ENCODE measurements at places on chromosomes 7 and 10.

DNA sequence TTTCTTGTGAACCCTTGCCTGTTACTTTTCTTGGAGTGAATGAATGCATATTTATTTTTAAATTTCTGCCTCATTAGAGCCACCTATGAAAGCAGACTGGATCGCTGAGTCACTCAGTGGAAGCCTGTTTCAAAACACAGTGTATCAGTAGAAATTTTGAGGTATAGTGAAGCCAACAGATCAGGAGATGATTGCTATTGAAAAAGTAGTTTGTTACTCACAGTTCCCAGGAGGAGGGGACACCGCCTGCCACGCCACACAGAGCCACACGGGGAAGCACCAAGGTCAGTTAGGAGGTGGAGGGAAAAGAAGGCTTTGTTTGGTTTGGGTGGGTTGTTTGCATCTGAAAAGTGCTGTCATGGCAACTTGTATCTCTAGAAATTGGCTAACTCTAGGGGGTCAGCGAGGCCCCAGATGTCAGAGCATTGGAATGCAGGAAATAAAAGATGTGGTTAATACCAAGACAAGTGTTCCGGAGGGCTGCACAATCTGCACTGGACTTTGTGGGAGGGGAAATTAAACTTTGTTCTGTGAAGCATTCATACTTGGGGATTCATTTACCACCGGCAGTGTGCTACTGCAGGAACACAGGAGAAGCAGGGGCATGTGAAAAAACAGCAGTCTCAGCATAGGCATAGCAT lies 106.4 kb upstream of the SDK1 start:
- DNase-seq = peak; percentile 89

DNA sequence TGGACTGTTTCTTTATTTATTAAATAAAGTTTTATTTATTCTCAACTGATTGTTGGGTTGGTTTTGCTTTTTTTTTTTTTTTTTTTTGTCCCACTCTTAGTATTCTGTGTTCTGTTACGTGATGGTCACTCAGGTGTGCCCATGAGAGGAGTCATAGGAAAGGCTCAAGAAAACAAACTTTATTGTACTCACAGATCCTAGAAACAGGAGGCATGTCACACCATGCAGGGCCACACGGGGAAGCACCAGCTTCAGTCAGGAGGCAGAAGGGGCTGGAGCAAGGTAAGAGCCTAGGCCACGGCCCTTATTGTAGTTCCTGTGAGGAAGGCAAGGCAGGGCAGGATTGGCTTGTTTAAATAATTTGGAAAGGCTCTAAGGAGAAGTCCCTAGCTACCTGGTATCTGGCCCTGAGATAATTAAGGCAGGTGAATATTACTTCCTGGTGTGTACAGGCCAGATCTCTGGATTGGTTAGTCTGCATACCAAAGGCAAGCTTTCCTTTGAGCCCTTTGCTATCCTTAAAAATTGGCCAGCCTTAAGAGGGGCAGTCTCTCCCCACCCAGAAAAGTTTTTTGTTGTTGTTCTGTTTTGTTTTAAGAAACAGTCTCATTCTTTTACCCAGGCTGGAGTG lies 8.3 kb downstream of the ATOH7 start:
- DNase-seq = no peak

DNA sequence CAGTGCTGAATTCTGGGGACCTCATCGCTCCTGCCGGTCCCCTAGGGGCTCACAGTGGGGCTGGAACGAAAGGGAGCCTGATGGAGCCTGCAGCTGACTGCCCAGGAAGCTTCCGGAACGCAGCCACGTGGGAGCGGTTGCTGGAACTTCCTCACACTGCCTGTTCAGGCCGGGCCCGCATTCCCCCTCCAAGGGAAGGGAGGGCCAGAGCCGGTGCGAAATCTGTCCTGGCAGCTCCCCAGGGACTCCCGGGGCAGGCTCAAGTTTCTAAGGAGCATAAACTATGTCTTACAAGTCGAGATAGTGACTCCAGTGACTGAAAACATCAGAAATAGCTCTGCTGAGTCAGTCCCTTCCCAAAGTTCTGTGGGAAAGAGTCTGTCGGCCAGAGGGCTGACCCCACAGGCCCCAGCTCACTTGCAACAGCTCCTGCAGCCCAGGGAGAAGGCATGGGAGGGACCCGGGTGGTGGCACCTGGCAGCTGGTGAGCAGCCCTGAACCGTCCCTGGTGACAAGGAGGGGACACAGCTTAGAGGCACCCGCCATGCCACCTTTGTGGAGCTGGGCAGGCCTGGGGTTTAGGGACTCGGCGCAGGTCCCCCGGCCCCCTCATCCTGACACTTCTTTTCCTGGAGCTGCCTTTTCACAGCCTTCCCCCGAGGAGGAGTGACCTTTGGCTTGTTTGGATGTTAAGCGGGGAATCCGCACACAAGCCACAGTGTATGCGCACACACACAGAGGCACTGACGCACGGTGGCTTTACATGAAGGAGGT lies 47.6 kb downstream of the PDGFA start:
- DNase-seq = peak; percentile 97

GRCh38 chr10:16440396-16441133 lies 3.8 kb downstream of the PTER start:
- DNase-seq = no peak

DNA sequence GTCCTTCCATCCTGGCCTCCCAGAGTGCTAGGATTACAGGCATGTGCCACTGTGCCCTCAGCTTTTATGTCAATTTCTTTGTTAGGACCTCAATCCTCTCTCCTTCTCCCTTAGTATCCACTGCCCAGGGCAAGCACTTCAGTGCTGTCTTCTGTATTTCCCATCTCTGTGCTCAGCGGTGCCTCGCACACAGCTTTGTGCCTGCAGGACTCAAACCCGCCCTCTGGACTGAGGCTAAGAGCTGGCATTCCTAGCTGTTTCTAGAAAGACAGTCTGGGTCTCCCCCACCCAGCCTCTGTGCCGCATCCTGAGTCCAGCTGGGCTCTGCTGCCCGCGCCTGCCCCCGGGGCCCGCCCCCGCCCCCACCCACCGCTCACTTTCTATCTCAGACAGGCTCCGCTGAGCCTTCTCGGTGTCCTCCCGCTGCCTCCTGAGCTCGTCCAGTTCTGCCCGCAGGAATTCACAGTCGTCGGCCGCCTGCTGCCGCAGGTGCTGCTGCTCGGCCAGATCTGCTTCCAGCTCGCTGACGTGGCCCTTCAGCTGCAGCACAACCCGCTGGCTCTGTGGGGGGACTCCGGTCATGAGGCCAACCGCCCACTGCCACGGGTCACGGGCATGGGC lies 67.3 kb downstream of the SPDYE5 start:
- no peak for DNase-seq

- DNase-seq = no peak
These were observed 9.0 kb downstream of the PRKAG2 start for GRCh38 chr7:151867912-151868311.

- DNase-seq = peak; percentile 91
These were observed 87.4 kb downstream of the CCNY start for GRCh38 chr10:35423505-35424306.

- no peak for DNase-seq
These were observed 56.7 kb downstream of the C10orf120 start for GRCh38 chr10:122642726-122643605.

DNA sequence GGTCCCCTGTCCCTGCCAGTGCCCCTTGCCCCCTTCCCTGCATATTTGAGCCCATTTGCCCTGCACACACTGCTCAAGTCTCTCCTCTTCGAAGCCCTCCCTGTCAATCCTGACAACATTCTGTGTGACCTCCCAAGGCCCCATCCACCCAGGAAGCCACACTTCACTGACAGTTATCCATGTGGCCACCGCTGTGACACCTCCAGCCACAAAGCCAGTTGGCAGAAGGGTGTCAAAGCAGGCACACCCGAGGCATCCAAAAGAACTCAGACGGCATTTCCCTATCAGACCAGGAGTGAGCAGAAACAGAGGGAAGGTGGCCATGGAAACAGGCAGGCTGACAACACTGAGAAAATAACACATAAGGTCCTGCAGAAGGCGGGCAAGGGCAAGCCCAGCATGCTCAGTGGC lies 4.6 kb downstream of the POLM start:
- no peak for DNase-seq

DNA sequence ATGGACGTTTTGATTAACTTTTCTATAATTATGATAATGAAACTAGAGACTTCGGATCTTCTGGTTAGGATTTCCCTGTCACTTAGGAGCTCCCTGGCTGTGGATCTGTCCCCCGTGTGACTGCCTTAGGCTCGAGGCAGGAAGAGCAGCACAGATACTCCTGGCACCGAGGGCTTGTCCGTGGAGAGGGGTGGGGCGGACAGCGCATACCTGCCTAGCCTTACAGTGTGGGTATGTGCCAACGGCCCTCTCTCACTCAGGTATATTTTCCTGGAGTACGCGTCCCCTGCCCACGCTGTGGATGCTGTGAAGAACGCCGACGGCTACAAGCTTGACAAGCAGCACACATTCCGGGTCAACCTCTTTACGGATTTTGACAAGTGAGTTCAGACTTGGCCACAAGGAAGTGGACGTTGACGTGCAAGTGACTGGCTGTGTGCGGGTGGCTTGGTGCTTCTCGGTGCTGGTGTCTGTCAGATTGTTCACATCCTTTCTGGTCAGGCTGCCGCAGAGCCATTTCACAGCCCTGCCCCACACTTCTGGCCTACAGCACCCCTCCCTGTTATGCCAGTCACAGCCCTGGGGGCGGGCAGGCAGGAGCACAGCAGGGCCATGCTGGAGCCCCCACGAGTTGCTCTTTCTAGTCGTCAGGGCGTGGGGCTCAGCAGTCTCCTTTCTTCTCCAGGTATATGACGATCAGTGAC lies 7.9 kb downstream of the EIF3B start:
- DNase-seq = no peak

- peak; percentile 58 for DNase-seq
These were observed 69.3 kb downstream of the AP3M1 start for GRCh38 chr10:74081192-74081803.

DNA sequence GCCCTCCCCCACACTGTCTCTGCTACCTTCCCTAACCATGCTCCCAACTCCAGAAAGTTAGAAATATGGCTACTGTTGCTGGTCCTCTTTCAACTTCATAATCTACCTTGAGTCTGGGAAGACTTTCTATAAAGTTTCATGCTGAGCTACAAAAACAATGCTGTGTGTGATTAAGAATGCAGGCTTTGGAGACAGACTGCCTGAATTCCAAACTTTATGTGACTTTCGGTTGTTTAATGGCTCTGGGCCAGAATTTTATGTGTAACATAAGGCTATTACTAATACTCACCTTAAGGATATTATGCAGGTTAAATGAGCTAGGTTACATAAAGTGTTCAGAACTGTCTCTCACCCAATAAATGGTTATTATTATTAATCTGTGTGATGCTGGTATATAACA lies 19.1 kb downstream of the BET1 start:
- peak; percentile 8 for DNase-seq

DNA sequence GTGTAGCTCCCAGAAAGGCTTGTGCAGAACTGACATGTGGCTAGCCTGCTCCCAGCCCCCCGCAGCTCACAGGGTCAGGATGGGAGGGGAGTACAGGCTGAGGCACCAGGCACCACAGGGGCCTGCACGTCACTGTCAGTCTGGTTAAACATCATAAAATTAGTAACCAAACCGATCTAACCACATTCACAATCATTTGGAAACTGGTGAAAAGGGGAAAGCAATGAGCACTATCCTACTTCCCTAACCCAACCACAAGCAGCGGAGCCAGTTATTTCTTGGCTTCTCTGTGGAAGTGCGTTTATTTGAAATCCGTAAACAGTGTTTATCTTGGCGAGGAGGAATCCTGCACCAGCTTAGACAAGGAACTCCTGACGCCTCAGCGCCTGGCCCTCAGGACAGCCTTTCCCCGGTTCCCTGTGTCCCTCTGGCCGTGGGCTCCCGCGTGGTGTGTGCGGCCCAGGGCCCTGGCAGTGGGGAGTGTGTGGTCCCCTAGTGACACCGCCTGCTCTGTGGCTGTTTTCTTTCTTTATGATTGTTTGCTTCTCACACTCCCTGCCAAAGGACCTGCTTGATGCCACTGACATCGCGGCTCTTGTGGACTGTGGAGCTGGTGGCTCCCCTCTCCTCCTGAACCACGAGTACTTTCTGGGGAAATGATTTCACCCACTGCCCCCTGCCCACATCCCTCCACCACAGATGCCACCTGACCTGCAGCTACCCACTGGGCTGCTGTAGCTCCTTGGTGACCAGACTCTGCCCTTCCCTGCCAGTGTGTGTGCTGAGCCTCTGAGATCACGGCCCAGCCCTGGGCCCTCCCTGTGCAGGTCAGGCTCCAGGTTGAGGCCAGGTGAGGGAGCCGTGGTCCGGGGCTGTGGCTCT lies 38.0 kb downstream of the INPP5A start:
- peak; percentile 77 for DNase-seq

DNA sequence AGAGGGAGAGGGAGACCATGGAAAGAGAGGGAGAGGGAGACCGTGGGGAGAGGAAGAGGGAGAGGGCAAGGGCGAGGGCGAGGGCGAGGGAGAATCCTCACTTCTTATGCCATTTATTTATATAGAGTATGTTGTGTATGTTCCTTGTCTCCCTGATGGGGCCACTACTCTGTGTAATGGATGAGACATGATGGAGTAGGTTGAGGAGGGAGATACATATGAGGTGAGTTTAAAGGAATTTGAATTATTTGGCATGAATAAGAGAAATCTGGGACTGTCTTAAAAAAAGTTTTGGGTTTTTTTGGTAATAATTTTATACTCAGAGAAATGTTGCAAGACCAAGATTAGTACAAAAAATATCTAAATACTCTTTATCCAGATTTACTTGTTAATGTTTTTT lies 20.1 kb downstream of the CCSER2 start:
- peak; percentile 88 for DNase-seq

DNA sequence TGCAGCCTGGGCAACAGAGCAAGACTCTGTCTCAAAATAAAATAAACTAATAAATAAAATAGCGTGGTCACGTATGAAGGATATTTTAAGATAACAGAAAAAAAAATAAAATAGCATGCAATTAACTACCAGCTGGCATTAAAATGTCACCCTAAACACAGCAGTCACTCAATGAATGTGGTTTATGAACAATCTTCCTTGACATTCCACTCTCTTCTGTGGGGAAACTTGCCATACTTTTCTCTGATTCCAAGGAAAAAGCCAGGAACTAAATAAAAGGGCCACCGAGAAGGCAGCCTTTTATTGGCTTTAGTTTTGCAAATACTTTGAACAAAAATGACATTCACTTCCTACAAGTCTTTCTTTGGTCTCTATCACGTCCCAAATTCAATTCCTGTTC lies 266.6 kb downstream of the PARD3 start:
- DNase-seq = peak; percentile 12

GRCh38 chr7:2639181-2639681 lies 7.4 kb downstream of the TTYH3 start:
- no peak for DNase-seq

- DNase-seq = no peak
These were observed 103.9 kb downstream of the GATA3 start for GRCh38 chr10:8158193-8159071.

- DNase-seq = peak; percentile 95
These were observed 105.5 kb downstream of the MYOF start for GRCh38 chr10:93376372-93377293.

DNA sequence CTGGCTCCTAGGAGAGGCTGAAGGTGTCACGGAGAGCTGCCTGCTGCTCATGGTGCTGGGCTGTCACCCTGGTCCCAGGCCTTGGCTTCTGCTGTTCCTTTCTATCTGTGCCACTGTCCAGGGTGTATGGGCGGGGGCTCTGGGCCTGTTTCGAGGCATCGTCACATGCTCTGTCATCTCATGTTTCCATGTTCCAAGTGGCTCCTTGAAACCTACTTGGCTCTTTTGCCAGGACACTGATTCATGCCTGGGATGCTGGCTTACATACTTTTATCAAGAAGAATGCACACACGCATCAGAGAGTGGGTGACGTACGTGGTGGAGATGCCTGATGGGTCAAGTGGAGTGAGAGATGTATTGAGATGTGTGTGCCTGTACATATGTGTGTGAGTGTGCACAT lies 50.9 kb downstream of the ADCY1 start:
- peak; percentile 7 for DNase-seq

Data from fibroblast of skin of back (primary cell).